Activated naive CD4-positive, alpha-beta T cell treated with anti-CD3 and anti-CD28 coated beads for 36 hours (primary cell): ENCODE measurements at places on chromosomes 2 and 18. TPM values are rescaled to one million over a fixed set of nuclear protein-coding genes. Genes with fewer than 3 reads are reported as not detected.

TWIST2 gene
- not detected for total RNA-seq

SERPINB4 gene
- not detected for total RNA-seq

DHRS9 gene
- 2.6 TPM for total RNA-seq

B3GNT2 gene
- total RNA-seq = 33.0 TPM

HES6 gene
- 4.0 TPM for total RNA-seq

GIGYF2 gene
- total RNA-seq = 49.7 TPM

BCL2 gene
- 48.4 TPM for total RNA-seq

SLC5A6 gene
- total RNA-seq = 24.8 TPM

RFX8 gene
- total RNA-seq = 0.64 TPM

SP5 gene
- not detected for total RNA-seq

RUFY4 gene
- 1.8 TPM for total RNA-seq

INO80D gene
- 15.0 TPM for total RNA-seq

RBM44 gene
- total RNA-seq = 0.52 TPM

PDCL3 gene
- total RNA-seq = 42.2 TPM

CCDC121 gene
- total RNA-seq = 0.17 TPM

CXCR1 gene
- not detected for total RNA-seq

IGFBP2 gene
- total RNA-seq = 2.7 TPM

DYNAP gene
- not detected for total RNA-seq

ZSWIM2 gene
- not detected for total RNA-seq

PROKR1 gene
- total RNA-seq = not detected

LBH gene
- 71.4 TPM for total RNA-seq

TUBA4B gene
- not detected for total RNA-seq

ARHGAP25 gene
- total RNA-seq = 46.7 TPM

PARD6G gene
- 0.10 TPM for total RNA-seq

PPP1R7 gene
- 91.2 TPM for total RNA-seq

HNMT gene
- total RNA-seq = not detected

IL1RL1 gene
- 0.43 TPM for total RNA-seq

ELAC1 gene
- 4.0 TPM for total RNA-seq

RESP18 gene
- total RNA-seq = not detected
